ENCODE measurements at places on chromosomes 6 and 20.

GRCh38 chr6:39543095-39543494 lies 182.1 kb downstream of the KIF6 start:
- no peak for DNase-seq

- DNase-seq: no peak
These were observed 23.7 kb upstream of the HLA-DQA1 start for GRCh38 chr6:32613475-32613874.

DNA sequence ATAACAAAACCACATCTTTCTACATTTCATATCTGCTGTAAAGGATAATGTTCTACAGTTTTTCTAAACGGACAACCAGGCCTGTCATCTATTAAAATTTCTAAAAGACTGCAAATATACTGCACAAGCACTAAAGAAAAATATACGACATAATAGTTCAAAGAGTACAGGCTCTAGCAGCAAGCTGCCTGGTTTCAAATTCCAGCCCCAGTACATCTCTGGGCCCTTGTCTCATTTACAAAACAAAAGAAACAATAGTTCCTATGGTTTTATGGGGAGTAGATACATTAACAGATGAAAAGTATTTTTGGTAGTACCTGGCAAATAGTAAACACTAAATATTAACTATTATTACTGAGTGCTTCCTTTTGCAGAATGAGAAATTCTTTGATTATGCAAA lies 24.1 kb downstream of the DEK start:
- no peak for DNase-seq

DNA sequence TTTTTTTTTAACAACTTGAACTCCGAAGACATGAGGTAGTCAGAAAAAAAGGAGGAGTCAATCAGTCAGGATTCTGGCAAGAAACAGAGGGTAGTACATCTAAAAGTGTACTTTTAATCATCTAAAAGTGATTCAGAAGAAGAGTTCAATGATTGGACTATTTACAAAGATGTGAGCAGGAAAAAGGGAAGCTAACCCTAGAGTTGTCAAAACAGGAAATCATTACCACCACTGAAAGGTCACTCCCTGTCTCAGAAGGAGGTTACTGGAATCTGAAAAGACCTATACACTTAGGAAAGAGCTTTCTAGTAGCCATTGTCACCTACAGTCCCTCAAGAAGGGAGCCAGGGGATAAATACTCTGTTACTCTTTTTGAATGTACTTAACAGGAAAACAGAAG lies 16.7 kb upstream of the LMBRD1 start:
- DNase-seq: no peak

DNA sequence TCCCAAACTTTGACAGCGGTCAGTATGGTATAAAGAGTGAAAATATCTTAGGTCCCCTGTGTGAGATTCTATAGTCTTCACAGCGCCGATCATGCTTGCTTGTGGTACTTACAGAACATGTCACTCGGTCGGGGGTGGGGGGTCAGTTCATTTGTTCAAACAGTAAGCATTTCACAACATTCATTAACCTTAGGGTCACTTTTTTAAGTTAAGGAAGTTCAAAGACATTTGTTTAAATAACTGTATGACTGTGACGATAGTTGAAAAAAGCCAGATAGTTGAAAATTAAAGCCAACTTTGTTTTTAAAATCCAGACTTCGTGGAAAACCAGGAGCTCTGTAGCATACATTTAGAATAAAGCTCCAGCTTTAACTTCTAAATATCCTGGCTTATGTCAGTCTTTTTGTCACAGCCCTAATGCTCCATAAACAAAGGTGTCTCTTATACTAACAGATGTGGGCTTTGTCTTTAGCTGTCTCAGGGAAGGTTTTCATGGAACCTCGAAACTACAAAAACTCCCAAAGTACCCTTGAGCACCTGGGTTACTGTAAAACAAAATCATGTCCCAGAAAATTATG lies 57.9 kb upstream of the PHACTR2 start:
- no peak for DNase-seq

DNA sequence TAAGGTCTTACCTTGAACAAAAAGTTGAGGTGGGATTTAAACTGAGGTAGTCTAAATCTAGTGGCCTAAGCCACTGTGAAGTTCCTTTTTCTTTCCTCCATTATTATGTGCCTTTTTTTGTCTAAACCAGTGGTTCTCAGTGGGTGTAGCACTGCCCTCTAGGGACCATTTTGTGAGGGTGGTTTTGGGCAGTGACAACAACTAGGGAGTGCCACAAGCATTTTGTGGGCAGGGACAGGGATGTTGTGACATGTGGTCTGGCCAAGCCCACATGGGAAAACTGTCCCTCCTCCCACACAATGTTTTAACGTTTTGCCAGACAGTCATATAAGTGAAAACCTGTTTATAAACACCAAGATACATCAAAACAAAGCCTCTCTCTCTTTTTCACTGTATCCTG lies 899.4 kb upstream of the FLRT3 start:
- DNase-seq: peak; percentile 43

DNA sequence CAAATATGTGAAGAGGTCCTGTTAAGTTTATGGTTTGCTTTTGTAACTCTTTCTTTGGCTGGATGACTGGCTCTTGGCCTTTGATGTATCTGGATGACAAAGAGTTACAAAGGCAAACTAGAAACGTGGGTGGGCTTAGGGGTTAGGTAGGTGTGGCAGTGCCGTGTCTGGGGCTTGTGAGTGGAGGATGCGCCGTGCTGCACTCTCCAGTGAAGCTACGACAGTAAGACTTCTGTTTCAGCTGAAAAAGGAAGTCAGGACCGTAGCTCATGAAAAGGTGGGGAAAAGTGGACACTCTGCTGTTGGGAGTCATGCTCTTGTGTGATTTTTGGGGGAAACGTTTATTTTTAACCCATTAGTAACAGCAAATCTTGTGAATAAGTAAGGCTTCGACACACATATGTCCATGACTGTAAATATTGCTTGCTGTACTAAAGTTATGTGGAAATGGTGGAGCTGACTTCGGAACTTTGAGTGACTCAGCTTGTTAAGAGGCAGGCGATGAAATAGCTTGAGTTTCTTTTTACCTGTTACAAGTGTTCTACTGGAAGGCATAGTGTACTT lies 45.6 kb downstream of the DUSP22 start:
- DNase-seq: no peak

DNA sequence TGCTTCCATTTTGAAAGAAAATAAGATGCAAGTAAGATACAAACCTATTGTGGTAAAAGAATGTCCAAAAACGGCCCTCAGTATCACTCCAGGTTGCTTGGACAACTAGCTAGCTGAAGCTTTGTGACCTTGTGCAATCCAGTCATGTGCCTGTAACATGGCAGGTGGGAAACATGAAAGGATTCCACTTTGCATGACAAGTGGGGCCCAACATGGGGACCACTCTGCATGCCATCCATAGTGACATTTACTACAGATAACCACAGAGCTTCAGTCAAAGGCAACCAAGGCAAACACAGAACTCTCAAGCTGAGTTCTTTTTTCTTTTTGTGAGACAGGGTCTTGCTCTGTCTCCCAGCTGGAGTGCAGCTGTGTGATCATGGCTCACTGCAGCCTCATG lies 15.8 kb upstream of the FBXO9 start:
- DNase-seq: no peak

DNA sequence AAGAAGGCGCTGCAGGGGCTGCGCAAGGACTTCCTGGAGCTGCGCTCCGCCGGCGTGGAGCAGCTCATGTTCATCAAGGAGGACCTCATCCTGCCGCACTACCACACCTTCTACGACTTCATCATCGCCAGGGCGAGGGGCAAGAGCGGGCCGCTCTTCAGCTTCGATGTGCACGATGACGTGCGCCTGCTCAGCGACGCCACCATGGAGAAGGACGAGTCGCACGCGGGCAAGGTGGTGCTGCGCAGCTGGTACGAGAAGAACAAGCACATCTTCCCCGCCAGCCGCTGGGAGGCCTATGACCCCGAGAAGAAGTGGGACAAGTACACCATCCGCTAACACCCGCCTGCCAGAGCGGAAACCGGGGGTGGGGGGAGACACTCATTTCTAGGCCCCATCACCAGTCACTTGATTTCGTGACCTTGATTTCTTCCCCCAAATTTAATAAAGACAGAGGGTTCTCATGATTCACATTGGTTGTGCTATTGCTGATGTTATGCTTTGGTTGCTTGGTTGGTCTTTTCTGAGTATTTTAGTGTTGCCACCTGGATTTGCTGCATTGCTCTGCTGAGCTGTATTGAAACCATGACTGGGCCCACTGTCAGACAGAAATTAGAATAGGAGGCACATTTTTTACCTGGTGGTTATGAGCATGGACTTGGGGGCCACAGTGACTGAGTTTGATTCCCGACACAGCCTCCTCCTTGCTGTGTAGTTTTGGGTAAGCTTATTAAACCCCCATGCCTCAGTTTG lies 1.5 kb downstream of the FAM50B start:
- no peak for DNase-seq

GRCh38 chr6:99310553-99310952 lies 38.9 kb downstream of the FAXC start:
- no peak for DNase-seq

- DNase-seq: no peak
These were observed 789.5 kb downstream of the DHX35 start for GRCh38 chr20:39751557-39752137.

DNA sequence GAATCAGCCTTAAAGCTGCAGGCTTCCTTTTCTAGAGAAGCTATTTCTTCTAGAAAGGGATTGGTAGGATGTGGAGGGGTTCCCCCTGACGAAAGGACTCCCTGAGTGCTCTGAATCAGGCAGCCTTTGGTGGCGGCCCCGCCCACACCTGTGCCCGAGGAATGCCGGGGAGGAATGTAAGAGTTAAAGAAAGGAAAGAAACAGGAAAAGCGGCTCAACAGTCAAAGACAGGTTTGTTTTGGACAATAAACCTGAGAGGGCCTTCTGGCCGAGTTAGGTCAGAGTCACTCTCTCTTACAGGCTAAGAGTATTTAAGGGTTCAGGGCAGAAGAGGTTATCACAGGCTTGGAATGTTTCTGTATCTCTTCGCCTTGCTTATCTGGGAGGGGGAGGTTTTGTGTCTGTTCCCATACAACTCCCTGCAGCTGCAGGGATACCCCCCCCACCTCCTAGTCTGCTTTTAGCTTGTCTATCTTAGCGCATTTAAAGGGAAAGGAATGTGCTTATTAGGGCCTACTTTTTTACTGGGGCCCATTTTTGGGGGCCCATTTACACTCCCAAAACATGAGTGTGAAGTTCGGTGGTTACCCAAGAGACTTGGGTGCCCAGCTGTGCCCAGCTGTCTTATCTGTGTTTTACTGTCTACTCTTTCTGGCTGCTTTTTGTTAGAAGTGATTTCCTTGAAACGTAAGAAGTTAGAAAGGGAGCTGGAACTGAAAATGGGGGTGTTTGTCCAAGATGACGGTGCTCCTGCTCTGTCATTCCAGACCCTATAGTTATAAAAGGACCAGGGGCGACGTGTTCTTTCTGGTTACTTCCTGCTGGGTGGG lies 32.8 kb downstream of the DYNLT1 start:
- peak; percentile 52 for DNase-seq

DNA sequence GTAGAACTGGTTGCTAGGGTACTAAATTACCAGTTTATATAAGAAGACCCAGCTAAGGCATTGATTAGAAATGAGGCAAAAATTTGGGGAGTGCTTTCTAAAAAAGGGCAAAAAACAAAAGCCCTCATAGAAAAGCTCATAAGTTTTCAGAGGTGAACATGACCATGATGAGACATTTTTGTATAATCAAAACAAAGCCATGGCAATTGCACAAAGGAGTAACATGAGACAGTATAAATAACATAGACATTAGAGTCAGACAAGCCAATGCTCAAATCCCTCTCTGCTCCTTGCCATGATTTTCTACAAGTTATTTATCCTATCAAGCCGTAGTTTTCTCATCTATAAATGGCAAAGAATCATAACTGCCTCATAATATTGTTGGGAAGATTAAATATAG lies 112.2 kb upstream of the ADTRP start:
- no peak for DNase-seq

DNA sequence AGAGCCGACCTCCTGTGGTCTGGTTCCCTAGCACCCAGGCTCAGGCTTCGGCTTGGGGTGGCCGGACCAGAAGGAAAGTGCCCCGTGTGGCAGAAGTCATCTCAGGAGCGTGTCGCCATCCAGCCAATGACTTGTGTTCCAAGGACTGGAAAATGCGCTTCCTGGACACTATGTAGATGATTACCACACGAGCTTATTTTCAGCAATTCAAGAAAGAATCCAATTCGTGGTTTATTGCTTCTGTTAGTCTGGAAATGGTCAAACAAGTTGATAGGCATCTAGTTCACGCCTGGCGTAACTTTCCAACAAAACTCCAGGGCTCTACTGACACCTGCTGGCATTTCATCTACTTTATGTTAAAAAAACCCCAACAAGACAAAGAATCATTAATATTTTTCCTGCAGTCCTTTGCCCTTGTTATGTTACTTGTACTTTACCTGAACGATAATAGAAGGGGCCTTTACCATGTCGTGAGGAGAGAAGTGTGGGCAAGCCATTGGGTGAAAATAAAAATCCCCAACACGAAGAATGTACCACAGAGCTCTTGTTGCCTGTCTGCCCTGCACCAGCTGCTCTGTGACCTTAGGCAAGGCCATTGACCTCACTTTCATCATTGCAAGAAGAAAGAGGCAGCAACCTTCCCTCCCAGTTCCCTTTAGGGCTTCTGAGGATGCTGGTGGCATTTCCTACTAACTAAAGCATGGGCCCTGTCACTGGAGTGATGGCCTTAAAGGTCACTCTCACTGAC lies 154.7 kb upstream of the LAMP5 start:
- DNase-seq: no peak

GRCh38 chr20:16283978-16284377 lies 289.3 kb downstream of the KIF16B start:
- no peak for DNase-seq

- DNase-seq: no peak
These were observed 8.7 kb downstream of the ZHX3 start for GRCh38 chr20:41308726-41309413.

DNA sequence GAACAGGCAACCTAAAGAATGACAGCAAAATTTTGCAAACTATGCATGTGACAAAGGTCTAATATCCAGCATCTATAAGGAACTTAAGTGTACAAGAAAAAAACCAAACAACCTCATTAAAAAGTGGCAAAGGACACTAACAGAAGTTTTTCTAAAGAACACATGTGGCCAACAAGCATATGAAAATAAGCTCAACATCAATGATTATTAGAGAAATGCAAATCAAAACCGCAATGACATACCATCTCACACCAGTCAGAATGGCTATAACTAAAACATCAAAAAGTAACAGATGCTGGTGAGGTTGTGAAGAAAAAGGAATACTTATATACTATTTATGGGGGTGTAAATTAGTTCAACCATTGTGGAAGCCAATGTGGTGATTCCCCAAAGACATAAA lies 5.5 kb downstream of the RFPL4B start:
- DNase-seq: no peak

- no peak for DNase-seq
These were observed 113.5 kb downstream of the SLC35B3 start for GRCh38 chr6:8321671-8322404.

DNA sequence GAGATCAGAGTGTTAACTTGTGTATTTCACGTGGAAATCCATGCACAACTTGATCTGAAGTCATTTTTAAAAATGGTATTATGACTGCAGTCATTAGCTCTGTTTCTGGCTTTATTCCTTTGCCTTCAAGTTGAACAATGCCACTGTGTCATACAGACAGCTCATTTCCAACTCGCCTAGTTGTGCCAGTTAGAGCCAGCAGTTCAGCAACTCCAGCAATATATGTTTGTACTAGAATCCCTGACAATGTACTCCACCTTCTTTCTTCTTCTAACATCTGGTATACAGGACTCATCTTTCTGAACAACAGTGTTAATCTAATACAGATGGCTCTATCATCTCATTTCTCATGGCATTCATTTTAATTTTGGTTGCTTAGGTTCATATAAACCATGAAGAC lies 418.3 kb upstream of the POU3F2 start:
- DNase-seq: no peak

GRCh38 chr6:134787261-134787877 lies 162.5 kb downstream of the ALDH8A1 start:
- no peak for DNase-seq

- DNase-seq: no peak
These were observed 422.9 kb upstream of the AGPAT4 start for GRCh38 chr6:161696801-161697200.
